ENCODE measurements at places on chromosomes 11 and 22.

DNA sequence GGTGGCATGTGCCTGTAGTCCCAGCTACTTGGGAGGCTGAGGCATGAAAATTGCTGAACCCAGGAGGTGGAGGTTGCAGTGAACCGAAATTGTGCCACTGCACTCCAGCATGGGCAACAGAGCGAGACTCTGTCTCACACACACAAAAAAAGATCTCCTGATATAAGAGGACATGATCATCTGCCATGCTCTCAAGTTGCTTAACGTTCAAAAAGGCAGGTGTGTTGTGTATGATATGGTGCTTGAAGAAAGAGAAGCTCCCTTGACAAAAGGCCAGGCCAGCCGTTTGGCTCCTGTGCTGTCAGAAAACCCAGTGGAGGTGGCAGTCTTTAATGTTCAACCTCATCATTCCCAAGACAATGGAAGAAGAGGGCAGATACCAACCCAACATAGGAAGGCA is 117.3 kb upstream of the PLET1 start:
- DNase-seq = no peak

DNA sequence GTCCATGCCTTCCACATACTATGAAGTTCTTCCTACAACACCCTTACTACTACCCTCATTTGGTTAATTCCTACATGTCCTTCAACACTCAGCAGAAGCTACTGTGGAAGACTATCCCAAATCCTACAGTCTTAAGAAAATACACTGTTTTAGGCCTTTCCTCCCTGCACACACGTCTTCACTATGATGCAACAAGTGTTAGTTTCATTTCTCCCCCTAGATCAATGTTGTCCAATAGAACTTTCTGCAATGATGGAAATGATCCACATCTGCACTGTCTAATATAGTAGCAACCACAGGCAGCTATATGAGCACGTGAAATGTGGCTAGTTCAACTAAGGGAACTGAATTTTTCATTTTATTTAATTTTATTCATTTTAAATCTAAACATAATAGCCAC is 46.7 kb upstream of the CCDC34 start:
- DNase-seq = no peak

DNA sequence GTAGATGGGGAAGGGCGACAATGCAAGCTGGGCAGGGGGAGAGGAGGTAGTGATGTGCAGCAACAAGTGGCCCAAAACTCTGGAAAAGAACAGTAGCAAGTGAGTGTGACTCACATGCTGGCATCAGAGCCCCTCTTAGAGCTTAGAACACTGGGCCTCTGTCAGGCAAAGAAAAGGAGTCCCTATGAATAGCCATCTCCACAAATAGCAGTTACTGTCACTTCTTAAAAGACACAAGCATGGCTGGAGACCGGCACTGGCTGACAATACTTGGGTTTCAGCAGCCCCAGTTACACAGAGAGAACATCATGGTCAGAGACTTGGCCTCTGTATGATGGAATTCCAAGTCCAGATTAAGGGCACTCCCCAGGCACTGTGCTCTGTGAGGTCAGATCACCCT is 58.2 kb downstream of the PRCP start:
- no peak for DNase-seq

GRCh38 chr11:94186342-94187203 is 57.9 kb downstream of the PANX1 start:
- no peak for DNase-seq

GRCh38 chr11:72209101-72209500 is 7.5 kb upstream of the FOLR2 start:
- DNase-seq = no peak

- DNase-seq = no peak
Measured at GRCh38 chr11:1194977-1195681, 27.7 kb upstream of the MUC5B start.

DNA sequence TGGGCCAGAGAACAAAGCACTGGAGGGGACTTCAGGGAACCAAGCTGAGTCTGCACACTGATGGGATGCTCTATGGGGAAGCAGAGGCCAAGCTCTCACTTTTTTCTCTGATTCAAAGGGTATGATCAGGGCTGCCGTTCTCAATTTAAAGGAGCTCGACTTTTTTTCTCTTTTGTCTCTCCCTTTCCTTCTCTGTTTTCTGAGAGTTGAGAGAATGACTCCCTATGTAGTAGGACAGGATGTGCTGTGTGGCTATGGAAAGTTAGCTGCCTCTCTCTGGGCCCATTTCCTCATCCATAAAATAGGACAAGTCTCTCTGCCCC is 7.9 kb downstream of the ADORA2A start:
- DNase-seq = no peak

DNA sequence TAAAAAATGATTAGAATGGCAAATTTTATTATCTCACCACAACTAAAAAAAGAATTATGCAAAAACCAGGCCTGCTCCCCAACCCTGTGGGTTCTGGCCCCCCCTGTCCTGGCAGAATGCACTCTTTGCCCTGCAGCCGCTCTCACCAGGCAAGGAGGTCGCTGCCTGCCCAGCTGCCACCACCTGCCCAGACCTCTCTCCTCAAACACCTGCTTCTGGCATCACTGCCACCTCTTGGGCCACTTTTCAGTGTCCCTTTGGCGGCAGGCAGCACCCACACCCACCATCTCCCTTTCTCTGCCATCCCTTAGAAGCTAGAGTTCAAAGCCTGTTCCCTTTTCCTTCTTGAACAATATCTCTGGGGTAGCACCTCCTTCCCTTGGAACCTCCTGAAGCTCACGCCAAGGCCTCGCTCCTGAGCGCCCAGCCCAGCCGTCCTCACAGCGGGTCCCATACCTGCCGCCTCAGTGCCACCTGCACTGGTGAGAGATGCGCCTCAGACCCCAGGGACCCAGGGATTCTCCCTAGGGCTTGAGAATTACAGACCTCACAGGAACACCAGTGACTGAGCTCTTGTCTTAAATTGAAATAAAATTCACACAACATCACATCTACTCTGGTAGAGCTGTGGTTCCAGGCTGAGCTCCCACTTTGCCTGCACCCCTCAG is 44.6 kb downstream of the SGSM3 start:
- DNase-seq = no peak

DNA sequence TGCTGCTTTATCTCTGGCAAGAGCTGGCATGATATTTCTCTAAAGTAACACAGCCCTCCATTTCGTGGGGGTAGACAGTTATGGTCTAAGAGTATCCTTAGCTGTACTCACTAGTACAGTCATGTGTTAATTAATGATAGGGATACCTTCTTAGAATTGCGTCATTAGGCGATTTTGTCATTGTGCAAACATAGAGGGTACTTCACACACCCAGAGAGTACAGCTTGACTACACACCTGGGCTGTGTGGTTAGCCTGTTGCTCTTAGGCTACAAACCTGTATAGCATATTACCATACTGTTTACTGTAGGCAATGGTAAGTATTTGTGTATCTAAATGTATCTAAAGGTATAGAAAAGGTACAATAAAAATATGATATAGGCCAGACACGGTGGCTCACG is 17.0 kb downstream of the XRCC6 start:
- DNase-seq = no peak
